NCI-H446 (cell line): ENCODE measurements at places on chromosomes 6 and 20.
A peak's percentile ranks its signal among the peaks of the same experiment; 100 is the strongest.

GRCh38 chr6:146650799-146651481 is 52.2 kb downstream of the ADGB start:
- DNase-seq: no peak

GRCh38 chr6:14274546-14275492 is 157.2 kb downstream of the CD83 start:
- DNase-seq: peak; percentile 97

GRCh38 chr20:34052414-34052813 is 58.7 kb downstream of the RALY start:
- DNase-seq: no peak

GRCh38 chr6:73579851-73580246 is 59.0 kb upstream of the EEF1A1 start:
- peak; percentile 3 for DNase-seq

DNA sequence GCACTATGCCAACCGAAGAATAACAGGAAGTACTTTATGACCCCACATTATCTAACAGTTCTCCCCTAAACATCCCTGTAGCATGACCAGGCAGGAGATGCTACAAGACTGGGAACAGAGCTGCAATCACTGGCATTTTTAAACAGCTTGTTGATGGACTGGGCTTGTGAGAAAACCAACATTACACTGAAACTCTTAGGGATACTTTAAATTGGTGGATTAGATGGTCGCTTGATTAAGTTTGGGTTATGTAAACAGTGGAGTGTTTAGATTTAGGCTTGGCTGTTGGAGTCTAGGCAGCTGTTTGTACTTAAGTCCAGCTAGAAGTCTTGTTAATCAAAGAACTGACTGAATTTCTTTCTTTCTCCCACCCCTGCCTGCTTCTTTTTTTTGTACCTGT is 234.1 kb upstream of the BMP2 start:
- DNase-seq: no peak

DNA sequence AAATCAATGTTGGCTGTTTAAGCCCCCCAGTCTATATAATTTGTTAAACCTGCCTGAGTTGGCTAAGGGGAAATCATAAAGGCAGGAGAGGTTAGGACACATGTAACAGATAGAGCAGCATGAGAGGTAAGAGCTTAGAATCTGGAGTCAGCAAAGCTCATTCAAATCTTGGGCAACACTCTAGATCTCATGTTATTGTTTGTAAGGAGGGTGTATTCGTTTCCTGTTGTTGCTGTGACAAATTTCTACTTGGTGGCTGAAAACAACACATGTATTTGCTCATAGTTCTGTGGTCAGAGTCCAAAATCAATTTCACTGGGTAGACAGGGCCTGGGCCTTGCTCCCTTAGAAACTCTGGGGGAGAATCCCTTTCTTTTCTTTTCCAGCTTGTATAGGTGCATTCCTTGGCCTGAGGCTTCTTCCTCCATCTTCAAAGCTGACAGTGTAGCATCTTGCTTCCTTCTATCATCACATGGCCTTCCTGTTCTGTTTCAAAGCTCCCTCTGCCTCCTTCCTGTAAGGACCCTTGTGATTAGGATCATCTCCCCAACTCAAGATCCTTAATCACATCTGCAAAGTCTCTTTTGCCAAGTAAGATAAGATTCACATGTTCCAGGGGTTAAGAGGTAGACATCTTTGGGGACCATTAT is 4.4 kb downstream of the LY86 start:
- DNase-seq: no peak

DNA sequence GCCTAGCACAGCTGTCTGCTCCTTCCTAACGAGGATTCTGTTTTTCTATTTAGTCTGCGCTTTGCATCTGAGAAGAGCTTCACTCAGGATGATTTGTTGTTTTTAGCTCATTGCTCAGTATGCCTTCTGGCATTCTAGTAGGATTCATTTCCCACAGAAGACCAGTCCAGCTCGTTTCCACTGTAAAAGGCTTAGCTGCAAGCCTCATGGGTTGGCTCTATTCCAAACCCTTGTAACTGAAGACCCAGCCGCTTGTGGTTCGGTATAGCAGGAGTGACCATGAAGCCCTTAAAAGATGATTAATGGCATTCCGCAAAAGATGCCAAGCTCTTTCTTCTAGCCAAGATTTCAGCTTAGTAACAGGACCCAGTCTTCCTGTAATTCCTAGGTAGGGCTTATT is 7.2 kb downstream of the ADGRF1 start:
- DNase-seq: peak; percentile 39

- DNase-seq: no peak
Measured at GRCh38 chr20:2883726-2884637, 10.7 kb downstream of the PTPRA start.

- no peak for DNase-seq
Measured at GRCh38 chr20:20888266-20888656, 175.8 kb upstream of the RALGAPA2 start.
